ENCODE measurements at places on chromosomes 7 and 10.
A peak's percentile ranks its signal among the peaks of the same experiment; 100 is the strongest.

- DNase-seq = peak; percentile 55
Measured at GRCh38 chr10:86899670-86900276, 57.6 kb downstream of the MMRN2 start.

- no peak for DNase-seq
Measured at GRCh38 chr10:61279400-61279799, 173.8 kb downstream of the TMEM26 start.

- no peak for DNase-seq
Measured at GRCh38 chr7:149074116-149074885, 16.2 kb downstream of the ZNF786 start.

DNA sequence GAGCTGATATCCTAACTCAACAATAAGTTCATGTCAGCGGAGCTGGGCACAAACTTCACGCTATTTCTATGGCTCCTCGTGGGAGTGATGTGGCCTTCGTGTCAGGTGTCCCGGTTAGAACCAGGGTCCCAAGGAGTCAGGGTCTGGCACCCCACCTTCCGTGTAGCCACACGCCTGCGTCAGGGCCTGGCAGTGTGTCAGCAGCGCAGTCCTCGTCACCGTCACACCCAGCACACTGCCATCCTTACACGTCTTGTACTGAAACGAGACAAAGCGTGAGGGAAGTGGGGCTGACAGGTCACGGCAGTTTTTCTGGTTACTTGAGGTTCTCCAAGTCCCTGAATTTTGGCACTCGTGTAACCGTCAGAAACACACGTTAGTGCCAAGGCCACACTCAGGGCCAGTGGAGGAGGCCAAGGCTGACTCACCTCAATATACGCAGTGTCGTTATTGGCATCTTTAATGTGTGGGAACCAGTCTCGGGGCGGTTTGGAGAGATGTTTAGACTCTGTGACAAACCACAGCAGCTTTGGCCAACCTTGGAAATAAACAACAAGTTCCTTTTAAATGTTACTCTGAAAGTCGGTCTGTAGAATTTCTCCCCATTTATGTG is 254.7 kb downstream of the ZMYND11 start:
- DNase-seq = no peak

GRCh38 chr10:89032141-89032891 is 41.7 kb downstream of the FAS start:
- no peak for DNase-seq

- DNase-seq = no peak
Measured at GRCh38 chr7:128840326-128841170, 10.3 kb downstream of the FLNC start.

DNA sequence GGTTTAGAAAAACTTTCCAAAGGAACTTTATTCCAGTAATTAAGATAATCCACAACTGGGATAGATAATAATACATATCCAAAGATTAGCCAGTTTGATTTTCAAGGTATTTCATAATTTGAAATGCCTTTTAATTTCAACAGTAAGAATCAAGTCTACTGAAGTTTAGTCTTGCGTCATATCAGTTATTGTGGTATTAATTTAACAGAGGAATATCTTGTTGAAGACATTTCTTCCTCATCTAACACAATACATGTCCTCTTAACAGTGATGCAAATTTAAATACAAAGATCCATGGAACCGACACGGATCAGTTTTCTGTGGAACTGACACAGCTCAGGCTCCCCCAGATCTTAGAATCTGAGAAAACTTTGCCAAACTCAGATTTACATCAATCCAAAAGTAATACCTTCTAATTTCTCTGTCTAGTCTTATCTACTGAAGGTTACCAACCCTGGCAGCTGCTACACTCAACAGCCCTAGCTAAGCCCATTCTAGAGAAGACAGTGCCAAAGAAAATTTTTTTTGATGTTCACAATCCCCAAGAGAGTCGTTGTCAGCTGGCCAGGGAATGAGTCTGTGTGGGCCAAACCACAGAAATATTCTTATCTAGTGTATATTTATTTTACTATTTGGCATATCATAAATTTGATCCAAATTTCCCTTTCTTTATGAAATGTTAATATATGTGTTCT is 365.2 kb upstream of the MEOX2 start:
- no peak for DNase-seq

- no peak for DNase-seq
Measured at GRCh38 chr7:51142741-51143385, 173.7 kb downstream of the COBL start.

- DNase-seq = no peak
Measured at GRCh38 chr10:124689911-124690498, 54.2 kb downstream of the FAM53B start.

DNA sequence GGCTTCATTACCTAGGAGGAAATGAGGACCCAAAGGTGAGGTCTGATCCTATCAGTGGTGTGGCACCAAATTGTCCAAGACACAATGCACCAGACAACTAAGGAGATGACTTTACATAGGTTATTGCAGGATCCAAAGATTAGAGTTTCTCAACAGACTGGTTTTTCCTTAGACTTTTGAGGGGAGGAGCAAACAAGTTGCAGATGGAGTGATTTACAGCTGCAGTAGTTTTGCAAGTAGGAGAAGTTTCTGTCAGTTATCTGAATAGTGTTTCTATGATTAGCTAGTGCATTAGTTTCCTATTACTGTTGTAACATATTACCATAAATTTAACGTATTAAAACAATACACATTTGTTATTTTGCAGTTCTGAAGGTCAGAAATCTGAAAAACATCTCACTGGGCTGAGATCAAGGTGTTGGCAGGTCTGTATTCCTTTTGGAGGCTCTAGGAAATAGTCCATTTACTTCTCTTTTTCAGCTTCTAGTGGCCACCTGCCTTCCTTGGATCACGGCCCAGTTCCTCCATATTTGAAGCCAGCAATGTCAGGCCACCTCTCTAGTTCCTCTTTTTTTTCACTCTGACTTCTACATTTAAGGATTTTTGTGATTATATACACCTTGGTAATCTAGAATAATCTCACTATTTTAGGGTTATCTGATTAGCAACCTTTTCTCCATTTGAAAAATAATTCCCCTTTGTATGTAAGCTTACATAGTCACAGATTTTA is 994.9 kb downstream of the REEP3 start:
- no peak for DNase-seq

GRCh38 chr10:76337641-76338040 is 906.2 kb downstream of the LRMDA start:
- no peak for DNase-seq

- DNase-seq = no peak
Measured at GRCh38 chr10:5540891-5541290, 16.1 kb downstream of the CALML3 start.

GRCh38 chr10:68327889-68328786 is 3.7 kb upstream of the HNRNPH3 start:
- peak; percentile 6 for DNase-seq

- no peak for DNase-seq
Measured at GRCh38 chr10:61332581-61332980, 120.6 kb downstream of the TMEM26 start.

DNA sequence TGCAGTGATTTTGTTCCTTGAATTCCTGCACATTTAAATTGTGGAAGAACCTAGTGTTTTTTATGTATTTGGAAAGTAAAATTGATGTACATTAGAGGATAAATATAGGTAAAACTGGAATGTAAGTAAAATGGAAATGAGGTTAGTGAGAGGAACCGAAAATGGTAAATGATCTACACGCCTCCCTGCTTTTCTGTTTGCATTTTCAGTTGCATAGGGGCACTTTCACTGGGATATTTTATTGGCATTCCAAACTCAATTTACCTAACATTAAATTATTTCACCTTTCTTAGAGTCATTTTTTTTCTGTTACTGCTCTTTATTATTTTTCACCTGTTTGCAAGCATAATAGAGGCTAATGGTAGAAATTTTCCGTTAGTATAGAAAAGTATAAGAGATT is 8.0 kb downstream of the CDK13 start:
- DNase-seq = no peak

GRCh38 chr10:45106236-45106856 is 105.6 kb downstream of the ZNF22 start:
- DNase-seq = no peak

GRCh38 chr7:102849079-102849478 is 63.7 kb upstream of the LRRC17 start:
- no peak for DNase-seq

DNA sequence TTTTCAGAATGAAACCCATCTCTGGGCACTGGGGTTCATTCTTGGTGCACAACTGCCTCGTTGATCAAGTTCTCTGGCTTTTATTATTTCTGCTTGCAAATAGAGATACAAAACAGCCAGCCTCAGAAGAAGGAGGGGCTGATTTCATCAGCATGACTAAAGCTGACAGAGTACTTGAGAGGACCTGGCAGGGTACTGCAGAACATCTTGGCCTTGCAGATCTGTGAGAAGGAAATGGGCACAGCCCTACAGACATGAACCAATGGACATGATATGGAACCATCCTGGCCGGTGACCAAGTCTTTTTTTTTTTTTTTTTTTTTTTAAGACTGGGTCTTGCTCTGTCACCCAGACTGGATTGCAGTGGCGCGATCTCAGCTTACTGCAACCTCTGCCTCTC is 240.6 kb downstream of the VTI1A start:
- no peak for DNase-seq

DNA sequence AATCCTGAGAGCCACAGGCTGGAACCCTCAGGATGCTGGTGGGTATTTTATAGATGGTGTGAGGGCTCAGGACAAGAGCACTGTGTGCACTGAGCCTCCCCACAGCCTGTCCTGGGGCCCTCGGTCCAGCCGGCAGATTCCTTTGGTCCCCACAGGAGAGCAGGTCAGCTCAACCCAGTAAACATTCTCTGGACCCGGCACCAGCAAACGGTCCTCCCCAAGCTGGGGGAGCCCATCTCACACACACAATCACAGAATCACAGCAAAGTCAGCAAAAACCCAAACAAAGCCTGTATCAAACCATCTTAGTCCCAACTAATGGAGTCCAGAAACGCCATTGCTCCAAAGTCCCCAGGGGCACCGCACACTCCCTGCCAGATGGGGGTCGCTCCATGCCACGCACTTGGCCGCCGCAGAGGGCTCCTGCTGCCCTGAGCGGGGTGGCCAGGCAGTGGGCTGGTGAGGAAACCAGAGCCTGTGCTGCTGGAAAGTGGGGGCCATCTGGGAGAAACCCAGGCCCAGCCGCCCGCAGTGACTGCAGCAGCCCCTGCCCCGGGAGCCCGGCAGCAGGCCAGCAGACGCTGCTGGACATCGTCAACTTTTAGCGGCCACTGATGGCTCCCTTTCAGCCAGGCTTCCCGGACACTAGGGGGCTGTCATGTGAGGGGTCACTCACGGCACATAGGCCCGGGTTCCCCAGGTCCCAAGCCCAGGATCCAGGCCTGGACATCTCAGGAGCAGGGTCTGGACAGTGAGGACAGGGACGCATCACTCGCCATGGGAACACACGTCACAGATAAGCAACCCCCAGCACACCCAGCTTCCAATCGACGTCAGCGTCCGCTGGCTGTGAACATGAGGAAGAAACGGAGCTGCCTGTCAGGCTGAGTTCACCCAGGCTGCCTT is 52.6 kb downstream of the DPYSL4 start:
- no peak for DNase-seq

- DNase-seq = no peak
Measured at GRCh38 chr10:72006026-72006425, 41.8 kb downstream of the CHST3 start.

DNA sequence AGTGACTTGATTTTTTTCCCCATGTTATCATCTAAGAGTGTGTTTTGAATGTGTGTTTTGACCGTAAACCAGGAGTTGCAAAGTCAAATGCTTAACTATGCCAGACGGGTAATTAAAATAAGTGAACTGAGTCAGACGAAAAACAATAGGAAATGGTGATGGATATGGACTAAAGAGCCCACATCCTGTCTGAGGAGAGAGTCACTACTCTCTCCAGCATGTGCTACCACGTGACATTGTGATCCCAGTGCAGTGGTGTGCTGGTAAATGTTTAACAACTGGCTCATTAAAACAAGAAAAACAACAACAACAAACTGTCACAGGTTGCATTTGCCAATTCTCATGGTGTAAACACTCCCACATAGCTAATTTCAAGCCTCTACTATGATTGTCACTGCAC is 164.3 kb downstream of the SUGCT start:
- no peak for DNase-seq

DNA sequence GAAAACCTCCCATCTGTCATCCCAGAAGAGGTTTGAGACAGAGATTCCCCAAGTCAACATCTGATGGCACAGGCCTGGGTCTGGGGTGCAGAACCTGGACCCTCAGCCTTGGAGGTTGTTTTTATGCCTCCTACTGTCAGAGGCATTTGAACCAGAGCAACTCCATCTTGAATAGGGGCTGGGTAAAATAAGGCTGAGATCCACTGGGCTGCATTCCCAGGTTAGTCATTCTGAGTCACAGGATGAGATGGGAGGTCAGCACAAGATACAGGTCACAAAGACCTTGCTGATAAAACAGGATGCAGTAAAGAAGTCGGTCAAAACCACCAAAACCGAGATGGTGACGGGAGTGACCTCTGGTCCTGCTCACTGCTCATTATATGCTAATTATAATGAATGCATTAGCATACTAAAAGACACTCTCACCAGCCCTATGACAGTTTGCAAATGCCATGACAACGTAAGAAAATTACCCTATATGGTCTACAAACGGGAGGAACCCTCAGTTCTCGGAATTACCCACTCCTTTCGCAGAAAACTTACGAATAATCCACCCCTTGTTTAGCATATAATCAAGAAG is 92.0 kb downstream of the ITGA8 start:
- DNase-seq = no peak

DNA sequence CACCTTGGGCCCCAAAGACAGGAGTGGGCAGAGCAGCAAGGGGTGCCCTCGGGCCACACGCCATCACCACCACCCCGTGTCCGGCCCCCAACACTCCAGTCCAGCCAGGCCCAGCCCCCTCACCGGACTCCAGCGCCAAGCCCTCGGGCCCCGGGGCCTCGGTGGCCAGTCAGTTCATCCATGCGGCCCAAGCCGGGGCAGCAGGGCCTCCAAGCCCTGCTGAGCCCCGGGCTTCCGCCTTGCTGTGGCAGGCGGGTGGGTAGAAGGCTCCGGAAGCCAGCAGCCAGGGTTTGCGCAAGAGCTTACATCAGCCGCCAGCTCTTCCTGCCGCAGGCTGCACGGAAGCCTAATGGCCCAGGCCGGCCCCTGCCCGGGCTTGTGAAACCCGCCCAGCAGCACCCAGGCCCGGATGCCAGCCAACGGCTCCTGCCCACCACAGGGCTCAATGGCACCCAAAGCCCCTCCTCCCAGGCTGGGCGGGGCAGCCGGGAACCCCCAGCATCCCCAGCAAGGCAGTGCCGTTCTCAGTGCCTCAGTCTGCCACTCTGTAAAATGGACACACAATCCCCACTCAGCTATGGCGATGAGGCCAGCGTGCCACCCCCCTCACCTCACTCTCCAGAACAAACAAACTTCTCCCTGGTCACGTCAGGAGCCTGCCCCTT is 26.5 kb downstream of the TNRC18 start:
- peak; percentile 52 for DNase-seq

- no peak for DNase-seq
Measured at GRCh38 chr7:99733003-99733402, 2.0 kb downstream of the CYP3A7 start.

Data from substantia nigra (tissue), 51 donors.